ENCODE measurements at places on chromosomes 5 and 9.

- no peak for DNase-seq
These were observed 19.8 kb downstream of the IL7R start for GRCh38 chr5:35876454-35876853.

- DNase-seq = no peak
These were observed 100.6 kb upstream of the TARS1 start for GRCh38 chr5:33340195-33340594.

GRCh38 chr5:143201589-143201988 lies 201.9 kb downstream of the NR3C1 start:
- DNase-seq = no peak

DNA sequence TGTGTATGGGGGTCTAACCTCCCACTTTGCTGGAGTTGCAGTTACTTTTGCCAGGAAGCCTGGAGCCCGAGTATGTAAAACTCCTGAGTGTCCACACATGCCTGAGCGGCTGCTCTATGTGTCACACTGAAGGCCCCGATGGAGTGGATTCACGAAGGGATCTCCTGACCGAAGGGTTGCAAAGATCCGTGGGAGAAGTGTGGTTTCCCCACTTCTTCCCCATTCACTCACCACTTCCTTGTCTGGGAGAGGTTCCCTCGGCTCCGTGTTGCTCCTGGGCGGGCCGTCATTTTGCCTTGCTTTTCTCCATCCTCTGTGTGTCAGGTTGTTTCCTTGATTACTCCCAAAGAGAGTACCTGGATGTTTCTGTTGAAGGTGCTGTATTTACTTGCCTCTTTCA lies 16.2 kb upstream of the IL3 start:
- no peak for DNase-seq

GRCh38 chr9:103707181-103707580 lies 386.9 kb upstream of the SMC2 start:
- no peak for DNase-seq

DNA sequence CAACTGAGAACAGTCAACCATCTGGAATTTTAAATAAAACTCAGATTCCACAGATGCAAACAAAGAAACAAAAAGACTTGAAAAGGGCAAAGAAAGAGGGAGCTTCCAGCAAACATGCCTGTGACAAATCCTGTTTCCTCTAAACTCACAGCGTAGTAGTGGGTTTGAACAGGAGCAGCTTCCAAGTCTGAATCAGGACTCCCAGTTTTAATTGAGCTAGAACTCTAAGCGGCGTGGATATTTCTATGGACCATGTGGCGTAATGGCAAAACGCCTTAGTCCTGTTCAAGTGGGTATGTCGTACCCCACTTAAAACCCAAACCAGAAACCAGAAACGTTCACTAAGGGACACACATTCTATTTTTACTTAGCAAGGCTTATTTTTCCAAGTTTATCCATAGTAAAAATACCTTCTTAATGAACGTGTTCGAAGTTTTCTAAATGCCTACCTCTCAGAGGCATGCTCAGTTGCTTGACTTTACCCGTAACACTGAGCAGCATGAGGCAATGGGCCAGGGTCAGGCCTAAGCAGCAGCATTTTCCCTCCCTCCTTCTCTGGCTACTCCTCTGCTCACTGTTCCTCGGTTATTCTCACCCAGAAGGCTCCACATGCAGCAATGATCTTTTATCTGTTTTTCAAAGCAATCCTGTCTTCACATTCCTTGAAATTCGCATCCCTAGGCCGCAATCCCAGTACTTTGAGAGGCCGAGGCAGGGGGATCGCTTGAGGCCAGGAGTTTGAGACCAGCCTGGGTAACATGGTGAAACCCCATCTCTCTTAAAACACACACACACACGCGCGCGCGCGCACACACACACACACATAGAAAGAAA lies 77.9 kb downstream of the FNBP1 start:
- DNase-seq = no peak

GRCh38 chr9:127810378-127811187 lies 7.9 kb downstream of the FPGS start:
- DNase-seq = no peak

DNA sequence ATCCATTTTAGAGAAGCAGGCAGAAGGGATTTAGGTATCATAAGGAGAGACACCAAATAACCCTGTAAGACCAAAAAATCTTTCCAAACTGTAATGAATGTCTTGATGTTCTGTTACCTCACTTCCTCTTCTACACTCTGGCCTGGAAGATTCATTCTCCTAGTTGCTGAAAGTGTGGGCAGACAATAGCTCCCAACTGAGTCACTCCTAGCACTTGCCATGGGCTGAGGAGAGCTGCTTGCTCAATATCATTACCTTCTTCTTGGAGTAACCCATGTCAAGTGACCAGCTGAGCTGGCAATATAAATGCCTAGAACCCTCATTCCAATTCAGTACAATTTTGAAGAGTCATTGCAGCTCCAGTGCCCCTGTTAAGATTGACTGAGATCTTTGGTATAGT lies 1985.5 kb upstream of the CDH6 start:
- DNase-seq = no peak

Data from stimulated activated effector memory CD8-positive, alpha-beta T cell treated with anti-CD3 and anti-CD28 coated beads, Interleukin-12 subunit alpha, Interleukin-12 subunit beta, amount 100 ng/mL, for 72 hours (primary cell).